ENCODE measurements at places on chromosomes 2 and 18.

- DNase-seq: no peak
These were observed 53.9 kb downstream of the INO80D start for GRCh38 chr2:206031950-206032567.

GRCh38 chr2:23953625-23954024 lies 13.4 kb downstream of the UBXN2A start:
- no peak for DNase-seq

DNA sequence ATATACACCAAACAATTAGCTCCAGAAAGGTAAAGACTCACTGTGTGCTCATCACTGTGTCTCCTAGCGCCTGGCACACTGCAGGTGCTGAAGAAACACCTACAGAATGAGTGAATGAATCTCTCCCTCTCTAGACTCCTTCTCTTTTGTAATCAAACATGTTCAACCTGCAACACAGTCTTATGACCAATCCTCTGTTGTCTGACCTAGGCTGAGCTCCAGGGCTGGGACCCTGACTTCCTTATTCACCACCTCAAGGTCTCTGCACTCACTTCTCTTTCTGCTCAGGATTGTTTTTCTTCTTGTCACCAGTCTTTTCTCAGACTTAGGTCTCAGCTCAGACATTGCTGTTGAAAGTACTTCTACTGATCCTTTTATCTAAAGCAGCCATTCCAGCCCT lies 9.8 kb downstream of the CKAP2L start:
- DNase-seq: no peak

- no peak for DNase-seq
These were observed 66.7 kb downstream of the FECH start for GRCh38 chr18:57519668-57520424.

GRCh38 chr2:18402-19271 lies 27.7 kb downstream of the FAM110C start:
- DNase-seq: no peak

GRCh38 chr2:84314901-84315330 lies 144.2 kb downstream of the SUCLG1 start:
- DNase-seq: no peak

DNA sequence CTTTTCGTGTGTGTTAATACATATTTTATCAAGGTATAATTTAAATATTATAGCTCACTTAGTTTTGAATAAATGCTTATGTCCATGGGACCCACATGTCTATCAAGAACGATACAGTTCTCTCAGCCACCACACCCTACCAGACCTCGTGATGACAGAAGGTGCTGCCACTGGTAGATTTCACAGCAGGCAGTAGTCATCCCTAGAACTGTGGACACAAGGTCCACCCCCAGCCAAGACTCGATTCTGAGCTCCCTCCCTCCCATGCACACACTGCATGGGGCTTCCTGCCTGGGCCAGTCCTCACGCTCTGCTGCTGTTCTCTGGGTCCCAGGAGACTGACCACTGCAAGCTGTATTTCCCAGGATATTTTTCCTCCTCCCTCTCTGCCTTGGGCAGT lies 26.5 kb upstream of the CREB1 start:
- DNase-seq: no peak

Measured in esophagus squamous epithelium (tissue), 5 donors.